NCI-H2081 (cell line): ENCODE measurements at places on chromosomes 16 and 17.

GRCh38 chr16:77169650-77170236 lies 21.2 kb upstream of the MON1B start:
- peak; percentile 58 for DNase-seq

DNA sequence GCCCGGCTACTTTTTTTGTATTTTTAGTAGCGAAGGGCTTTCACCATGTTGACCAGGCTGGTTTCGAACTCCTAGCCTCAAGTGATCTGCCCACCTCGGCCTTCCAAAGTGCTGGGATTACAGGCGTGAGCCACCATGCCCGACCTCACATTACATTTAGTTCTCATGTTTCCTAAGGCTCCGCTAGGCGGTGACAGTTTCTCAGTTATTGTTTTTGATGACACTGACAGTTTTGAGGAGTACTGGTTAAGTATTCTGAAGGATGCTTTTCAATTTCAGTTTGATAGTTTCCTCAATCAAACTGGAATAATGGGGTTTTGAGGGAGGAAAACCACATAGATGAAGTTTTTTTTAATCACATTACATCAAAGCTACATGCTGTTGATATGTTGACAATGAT lies 1028.5 kb downstream of the CDH8 start:
- no peak for DNase-seq

GRCh38 chr17:48492401-48493298 lies 38.2 kb downstream of the HOXB1 start:
- DNase-seq: peak; percentile 88

DNA sequence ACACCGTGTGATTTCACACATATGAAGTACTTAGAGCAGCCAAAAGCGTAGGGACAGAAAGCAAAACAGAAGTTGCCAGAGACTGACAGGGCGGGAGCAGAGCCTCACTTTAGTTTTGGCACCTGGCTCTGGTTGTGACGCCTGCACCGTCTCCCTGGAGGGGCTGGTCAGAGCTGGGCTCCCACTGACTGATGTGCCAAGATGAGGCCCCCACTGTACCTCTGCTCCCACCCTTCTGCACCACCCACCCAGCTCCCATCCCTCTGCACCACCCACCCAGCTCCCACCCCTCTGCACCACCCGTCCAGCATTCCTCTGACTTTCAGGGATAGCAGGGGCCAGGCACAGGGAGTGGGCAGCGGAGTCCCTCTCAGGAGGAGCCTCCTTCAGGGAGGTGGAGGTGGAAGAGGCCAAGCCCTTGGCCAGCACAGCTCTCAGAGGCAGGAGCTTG lies 3.2 kb upstream of the PRSS21 start:
- DNase-seq: no peak

DNA sequence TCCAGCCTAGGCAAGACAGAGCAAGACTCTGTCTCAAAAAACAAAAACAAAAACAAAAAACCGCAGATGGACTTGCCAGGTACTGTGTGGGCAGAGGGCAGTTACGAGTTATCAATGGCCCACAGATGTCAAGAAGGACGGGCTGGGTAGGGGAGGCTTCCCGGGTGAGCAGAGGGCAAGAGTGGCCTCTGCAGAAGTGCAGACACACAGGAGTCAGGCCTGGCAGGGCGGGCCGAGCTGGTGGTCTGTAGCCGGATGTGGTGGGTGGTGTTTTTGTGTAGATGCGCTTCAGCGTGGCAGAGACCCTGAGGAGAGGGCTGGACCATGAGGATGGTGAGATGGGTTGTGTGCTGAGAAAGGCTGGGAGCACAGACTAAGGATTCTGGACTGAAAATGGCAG lies 44.9 kb upstream of the KDM6B start:
- no peak for DNase-seq

- no peak for DNase-seq
Measured at GRCh38 chr17:65434251-65434650, 127.2 kb downstream of the AXIN2 start.

GRCh38 chr17:72145962-72146361 lies 25.1 kb downstream of the SOX9 start:
- no peak for DNase-seq

- DNase-seq: peak; percentile 34
Measured at GRCh38 chr16:77584205-77584859, 138.0 kb upstream of the NUDT7 start.

DNA sequence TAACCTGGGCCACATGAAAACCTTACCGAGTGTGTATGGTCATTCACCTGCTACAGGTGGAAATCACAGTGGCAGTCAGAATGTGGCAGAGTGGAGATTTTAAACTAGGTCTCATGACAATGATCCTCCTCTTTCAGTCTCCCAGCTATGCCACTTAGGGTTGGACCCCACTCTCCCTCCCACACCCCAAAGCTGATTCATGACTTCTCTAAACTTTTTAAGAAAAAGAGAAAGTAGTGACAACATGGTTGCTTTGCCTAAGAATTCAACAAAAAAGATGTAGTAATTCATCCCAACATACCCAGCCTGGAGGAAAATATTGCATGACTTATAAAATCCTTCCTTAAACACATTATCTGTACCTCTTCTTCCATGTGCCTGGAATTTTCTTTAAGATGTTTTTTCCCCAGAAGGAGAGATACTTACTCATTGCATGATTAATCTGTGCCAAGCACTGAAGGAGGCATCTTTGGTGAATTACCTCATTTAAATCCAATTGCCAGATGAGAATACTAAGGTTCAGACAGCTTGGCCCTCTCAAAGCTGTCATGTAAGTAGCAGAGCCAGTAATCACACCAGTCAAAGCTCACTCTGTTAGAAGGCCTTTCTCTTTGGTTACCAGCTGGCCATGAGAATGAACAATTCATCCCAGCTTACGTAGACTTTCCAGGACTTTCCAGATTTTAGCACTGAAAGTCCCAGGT lies 119.9 kb downstream of the COPRS start:
- no peak for DNase-seq

- DNase-seq: no peak
Measured at GRCh38 chr17:62781356-62781755, 26.8 kb downstream of the MARCHF10 start.

GRCh38 chr17:5378566-5379207 lies 40.8 kb downstream of the NUP88 start:
- DNase-seq: no peak

DNA sequence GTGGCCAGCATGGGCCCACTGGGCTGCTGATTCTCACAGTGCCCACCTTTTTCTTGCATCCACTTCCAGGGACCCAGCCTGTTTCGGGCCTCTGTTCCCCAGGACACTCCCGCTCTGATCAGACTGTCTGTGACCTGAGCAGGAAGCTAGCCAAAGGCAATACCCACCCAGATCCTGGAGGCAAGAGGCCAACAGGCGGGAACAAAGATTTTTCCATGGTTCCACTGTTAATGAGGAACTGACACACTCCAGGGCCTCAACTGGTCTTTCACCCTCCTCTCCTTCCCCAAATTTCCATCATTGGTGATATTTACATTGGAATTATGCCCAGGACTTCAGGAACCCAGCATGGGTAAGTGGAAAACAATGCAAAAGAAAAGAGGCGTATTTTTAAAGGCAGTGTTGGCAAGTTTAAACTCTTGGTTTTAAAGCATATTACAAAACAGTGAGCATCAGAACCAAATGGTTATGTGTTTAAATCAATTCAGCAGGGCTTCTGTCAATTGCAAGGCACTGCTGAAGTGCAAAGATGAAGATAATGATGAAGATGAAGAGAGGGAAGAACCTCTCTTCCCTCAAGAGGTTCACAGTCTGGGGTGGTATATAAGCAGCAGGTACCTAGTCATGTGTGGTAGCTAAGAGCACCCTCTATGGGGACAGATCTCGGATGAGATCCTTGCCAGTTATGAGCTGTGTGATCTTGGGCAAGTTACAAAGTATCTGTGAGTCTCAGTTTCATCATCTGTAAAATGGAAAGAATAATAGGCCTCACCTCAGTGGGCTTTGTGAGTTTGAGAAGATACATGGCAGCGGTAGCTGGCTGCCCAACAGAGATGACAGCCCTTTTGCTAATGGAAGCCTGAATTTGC lies 14.4 kb upstream of the ATP2A3 start:
- DNase-seq: peak; percentile 54

- DNase-seq: no peak
Measured at GRCh38 chr16:16118337-16118736, 105.0 kb downstream of the ABCC6 start.

DNA sequence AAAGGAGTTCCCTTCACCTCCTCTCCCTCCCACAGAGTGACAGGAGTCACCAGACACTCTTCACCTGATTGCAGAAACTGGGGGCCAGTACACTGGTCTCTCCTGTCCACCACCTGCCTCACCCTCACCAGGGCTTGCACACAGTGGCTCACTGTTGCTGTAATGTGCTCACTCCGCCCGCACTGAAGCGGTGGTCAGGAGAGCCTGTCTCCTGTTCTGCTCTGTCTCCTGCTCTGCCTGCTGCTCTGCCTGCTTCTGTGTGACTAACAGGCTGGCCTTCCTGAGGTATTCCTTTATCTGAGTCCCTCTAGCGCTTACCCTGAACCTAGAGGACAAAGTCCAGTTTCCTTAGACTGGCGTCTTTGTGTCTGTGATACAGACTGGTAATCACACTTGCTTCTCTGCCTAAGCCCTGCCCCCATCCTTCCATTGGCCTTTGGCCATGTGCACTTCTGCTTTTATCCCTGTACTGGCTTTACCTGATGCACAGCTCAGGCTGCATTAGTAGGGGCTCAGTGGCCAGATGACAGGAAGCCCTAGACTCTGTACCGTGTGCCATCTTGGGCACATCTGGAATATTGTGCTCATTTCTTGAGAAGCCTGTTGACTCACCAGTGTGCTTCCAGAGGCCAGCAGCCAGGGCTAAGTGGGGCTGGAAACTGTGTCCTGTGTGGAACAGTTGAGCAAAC lies 13.3 kb downstream of the PROCA1 start:
- DNase-seq: no peak

DNA sequence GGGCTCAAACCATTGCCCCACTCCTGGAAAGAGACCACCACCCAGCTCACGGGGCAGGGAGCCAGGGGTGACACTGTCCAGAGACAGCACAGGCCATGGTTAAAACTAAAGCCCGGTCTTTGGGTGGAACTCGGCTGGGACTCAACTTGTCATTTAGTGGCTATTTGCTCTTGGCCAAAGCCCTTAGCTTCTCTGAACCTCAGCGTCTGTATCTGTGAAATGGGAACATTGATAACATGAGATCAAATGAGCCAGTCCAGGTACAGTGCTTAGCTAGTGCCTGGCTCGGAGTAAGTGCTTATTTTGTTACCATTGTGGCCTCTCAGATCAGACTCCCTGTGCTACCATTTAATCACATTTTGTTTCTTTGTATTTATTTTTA lies 48.5 kb downstream of the RTN4RL1 start:
- DNase-seq: no peak

GRCh38 chr17:78957128-78957527 lies 22.6 kb downstream of the LGALS3BP start:
- no peak for DNase-seq

DNA sequence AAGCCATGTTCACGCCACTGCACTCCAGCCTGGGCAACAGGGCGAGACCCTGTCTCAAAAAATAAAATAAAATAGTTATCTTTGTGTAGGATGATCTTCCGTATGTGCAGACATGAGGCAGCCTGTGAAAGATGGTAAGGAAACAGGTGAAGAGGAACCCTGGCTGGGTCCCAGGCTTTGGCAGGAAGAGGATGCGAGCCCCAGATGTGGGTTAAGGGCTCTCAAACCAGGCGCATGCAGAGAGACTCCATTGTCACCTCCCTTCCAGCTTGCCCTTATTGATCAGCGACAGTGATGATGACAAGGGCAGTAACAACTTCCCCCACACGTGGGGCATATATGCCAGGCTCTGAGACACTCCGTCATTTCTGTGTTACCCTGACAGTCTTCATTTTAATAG lies 106.8 kb downstream of the GNAO1 start:
- no peak for DNase-seq

GRCh38 chr17:70642059-70642458 lies 472.7 kb downstream of the KCNJ2 start:
- no peak for DNase-seq

DNA sequence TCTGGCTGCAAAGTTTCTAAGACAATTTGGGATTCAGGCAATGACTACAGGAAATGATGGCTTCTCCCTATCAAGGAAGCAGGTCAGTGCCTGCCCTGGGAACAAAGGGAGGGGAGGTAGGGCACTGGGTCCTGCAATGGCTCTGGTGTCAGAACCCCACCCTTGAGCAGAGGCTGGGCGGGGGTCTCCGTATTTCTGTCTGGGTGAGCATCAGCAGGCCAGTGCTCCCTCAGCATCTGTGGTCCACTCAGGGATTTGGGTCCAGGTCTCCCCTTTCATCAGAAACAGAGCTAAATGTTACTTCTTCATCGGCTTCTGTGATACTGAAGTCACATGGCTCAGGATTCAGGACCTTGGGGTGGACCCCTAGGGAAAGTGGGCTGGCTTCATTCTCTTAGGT lies 195.5 kb upstream of the CDH5 start:
- DNase-seq: no peak

GRCh38 chr17:75124041-75124818 lies 7.3 kb downstream of the NT5C start:
- peak; percentile 29 for DNase-seq

GRCh38 chr16:84416407-84417321 lies 48.3 kb downstream of the ATP2C2 start:
- DNase-seq: no peak

- peak; percentile 11 for DNase-seq
Measured at GRCh38 chr16:77896415-77897128, 108.2 kb downstream of the VAT1L start.

DNA sequence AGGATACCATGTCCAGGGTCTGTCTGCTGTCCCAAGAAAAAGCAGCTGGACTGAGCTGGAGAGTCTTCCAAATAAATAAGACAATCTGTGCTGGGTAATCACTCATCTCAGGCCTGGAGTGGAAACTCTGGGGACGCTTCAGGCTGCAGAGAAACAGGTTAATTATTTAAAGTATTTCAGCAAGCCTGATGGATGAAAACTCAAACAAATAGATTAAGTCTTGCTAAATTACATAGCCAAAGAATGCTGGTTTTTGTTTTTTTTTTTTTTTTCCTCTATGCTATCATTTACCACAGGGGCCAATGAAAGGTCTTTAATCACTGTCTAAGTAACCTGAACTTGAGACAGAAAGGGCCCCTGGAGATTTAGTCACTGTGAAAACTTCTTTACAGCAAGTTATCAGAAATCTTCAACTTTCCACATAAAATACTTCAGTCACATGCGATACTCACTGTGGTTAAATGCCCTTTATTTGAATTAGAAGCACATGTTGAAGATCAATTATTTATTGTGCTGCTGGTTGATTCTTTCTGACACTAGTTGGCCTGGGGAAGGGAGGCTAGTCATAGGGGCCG lies 31.0 kb upstream of the KCNJ2 start:
- DNase-seq: no peak
